ENCODE measurements at places on chromosomes 5 and 9.

GRCh38 chr9:35357826-35358225 lies 132.1 kb upstream of the RUSC2 start:
- DNase-seq, result no peak

GRCh38 chr5:65203746-65204145 lies 278.0 kb downstream of the ADAMTS6 start:
- no peak for DNase-seq

DNA sequence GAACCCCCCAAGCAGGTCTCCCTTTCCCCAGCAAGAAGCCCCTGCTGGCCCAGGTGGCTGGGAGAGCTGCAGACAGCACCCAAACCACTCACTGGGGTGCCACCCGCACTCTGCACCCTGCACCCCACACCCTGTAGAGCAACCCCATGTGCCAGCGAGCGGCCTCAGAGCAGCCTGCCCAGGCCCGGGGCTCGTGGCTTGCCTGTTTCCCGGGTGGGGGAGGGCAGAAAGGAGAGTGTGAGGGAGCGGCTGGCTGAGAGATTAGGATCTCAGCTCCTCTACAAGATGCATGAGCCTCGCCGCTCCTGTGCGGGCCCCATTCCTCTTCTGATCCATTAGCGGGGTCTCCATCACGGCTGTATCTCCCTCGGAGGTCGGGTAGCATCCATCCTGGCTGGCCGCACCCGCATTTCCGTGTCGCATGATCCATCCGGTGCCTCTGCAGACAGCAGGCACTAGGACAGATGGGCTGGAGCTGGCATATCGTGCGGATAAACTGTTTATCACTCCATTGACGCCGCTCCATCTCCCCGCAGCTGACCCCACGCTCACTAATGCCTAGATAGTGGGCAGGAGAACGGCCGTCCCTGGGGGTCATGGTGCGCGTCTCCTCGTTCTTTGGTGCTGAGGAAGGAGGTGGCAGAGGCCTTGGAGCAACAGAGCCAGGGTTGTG lies 54.4 kb downstream of the MRPL36 start:
- no peak for DNase-seq

DNA sequence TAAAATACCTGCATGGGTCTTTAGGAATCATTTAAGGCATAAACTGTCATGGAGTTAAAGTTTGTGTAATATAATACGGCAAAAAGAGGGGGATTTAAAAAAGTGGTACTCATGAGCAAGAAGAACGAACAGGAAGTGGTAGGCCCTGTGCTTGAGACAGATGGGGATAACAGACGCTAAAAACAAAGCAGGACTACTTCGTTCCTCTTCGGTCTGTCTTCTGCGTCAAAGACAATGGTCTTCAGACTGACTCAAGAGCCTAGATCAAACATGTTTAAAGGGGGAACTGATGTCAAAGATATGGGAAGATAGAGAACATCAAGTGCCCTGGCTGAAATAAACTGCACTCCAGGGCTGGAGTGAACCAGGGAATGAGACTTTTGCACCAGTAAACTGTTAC lies 59.8 kb upstream of the RFX3 start:
- DNase-seq, result no peak

GRCh38 chr5:14809369-14810155 lies 62.0 kb downstream of the ANKH start:
- no peak for DNase-seq

GRCh38 chr5:163190784-163191183 lies 246.6 kb upstream of the CCNG1 start:
- no peak for DNase-seq

GRCh38 chr5:132714456-132715307 lies 22.7 kb downstream of the KIF3A start:
- DNase-seq, result peak; percentile 43

GRCh38 chr9:120156376-120156775 lies 423.6 kb downstream of the CDK5RAP2 start:
- no peak for DNase-seq

DNA sequence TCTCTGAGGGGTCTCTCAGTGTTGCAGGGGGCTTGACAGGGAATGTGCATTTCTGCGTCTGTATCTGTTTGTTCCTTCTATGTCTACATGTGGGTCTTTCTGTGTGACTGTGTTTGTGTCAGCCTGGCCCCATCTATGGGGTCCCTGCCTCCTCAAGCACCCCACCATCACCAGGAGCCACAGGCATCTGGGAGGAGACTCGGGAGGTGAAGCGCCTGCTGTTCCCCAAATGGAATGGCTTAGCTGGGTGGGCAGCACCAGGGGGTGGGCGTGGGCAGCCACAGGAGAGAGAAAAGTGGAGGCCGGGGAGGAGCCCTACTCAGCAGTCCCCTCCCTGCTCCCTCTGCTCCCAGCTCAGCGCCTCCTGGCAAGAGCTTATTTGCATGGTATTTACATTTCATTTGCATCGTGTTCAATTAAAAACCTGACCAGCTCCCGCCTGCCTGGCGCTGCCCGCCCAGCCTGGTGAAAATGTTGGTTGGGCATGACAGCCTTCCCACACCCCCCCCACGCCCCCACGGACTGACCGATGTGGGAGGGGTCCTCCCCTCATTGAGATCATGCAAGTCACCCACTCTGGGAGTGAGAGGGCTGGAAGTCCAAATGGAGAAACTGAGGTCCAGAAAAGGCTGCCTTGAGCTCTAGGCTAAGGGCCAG lies 50.5 kb downstream of the CXXC5 start:
- peak; percentile 81 for DNase-seq

GRCh38 chr5:75992753-75993152 lies 90.4 kb upstream of the SV2C start:
- DNase-seq, result no peak

- DNase-seq, result no peak
Measured at GRCh38 chr5:8239198-8239597, 370.2 kb downstream of the MTRR start.

DNA sequence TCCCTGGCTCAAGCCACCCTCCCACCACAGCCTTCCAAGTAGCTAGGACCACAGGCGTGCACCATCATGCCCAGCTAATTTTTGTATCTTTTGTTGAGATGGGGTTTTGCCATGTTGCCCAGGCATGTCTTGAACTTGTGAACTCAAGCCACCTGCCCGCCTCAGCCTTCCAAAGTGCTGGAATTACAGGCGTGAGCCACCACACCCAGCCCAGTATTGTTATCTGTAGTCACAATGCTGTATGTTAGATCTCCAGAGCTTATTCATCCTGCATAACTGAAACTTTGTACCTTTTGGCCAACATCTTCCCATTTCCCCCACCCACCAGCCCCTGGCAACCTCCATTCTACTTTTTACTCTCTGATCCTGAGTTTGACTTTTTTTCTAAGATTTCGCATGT lies 37.5 kb downstream of the CREBRF start:
- no peak for DNase-seq

DNA sequence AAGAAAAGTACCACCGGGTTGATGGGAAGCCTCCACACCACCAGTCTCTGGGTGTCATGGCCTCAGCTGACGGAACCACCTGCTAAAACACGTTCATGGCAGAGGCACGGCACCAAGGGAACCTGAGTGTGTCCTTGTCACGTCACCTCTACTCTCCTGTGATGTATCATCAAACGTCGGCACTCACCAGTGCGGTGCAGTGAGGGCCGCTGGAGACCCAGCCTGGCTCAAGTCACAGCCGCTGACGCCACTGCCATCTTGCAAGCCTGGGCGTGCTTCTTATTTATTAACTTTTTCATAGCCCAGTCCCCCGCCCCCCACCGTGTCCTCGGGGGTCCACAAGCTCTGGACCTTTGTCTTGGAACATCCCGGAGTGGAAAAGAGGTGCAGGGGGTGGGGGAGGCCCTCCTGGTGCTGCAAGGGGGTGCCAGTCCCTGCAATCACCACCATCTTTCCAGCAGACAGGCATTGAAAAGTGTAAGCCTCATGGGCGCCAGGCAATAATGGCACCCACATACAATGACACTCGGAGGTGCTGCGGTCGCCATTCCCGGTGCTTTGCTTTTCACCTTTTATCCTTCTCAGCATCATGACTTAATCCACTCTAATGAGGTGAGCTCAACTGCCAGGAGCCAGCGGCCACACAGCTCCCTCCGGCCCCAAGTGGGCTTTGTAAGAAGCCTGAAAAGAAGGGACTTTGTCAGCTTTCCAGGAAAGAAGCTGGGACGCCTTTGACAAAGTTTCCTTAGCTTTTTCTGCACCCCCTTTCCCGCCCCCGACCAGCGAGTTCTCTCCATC lies 202.3 kb upstream of the IRX1 start:
- no peak for DNase-seq

GRCh38 chr5:80083101-80083890 lies 48.1 kb downstream of the THBS4 start:
- peak; percentile 60 for DNase-seq

DNA sequence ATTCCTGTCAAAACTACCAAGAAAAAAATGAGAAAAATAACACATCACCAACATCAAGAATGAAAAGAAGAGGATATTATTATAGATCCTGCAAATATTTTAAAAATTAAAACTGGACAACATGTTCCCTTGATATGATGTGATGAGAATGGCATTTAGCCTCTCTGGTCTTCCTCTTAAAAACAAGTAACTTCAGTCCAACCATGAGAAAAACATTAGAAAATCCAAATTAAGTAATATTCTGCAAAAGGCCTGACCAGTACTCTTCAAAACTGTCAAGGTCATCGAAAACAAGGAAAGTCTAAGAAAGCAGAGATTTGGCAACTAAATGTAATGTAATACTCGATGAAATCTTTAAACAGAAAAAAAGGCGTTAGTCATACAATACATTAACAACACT lies 167.1 kb upstream of the SNX2 start:
- no peak for DNase-seq

DNA sequence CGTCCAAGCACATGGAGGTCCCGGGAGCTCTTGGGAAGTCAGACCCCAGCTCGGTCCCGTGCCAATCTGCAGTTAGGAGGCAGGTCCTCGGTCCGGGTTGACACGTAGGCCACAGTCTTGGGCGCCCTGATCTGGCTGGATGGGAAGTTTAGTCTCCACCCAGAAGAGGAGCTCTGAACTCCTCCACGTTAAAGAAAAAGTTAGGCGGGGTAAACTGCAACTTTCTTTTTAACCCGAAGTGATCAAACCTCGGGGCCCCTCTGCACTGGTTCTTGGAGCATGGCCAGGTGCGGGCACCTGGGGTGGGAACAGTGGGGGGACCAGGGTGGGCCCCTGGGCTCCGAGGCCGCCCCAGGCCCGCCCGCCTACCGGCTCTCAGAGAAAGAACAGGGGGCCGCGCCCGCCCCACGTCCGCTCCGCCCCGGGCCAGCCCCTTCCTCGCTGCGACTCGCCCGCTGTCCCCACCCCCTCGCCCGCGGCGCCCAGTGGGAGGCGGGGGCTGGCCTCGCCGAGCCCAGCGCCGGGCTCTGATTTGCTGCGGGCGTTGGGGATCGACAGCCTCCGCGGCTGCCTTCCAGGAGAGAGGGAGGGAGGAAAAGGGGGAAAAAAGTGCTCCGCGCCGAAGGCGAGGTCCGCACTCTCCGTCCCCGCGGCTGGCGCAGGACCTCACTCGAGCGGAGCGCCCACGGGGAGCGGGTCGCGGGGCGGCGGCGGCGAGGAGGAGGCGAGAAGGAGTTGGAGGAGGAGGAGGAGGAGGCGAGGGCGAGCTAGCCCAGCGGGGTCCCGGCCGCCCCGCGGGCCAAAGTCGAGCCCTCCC lies at the start of gene COL5A1:
Gene COL5A1 (plus strand): TSS at position 631 of the 817 bp plus-strand sequence. CDS start 385 bp downstream, outside the sequence.
- DNase-seq, result no peak

- DNase-seq, result no peak
Measured at GRCh38 chr5:16774806-16775205, 158.0 kb upstream of the RETREG1 start.

- no peak for DNase-seq
Measured at GRCh38 chr9:133788045-133788818, 50.1 kb upstream of the SARDH start.

- DNase-seq, result no peak
Measured at GRCh38 chr5:126647071-126647470, 46.3 kb downstream of the PHAX start.

GRCh38 chr5:159040181-159040580 lies 59.5 kb downstream of the EBF1 start:
- DNase-seq, result no peak

DNA sequence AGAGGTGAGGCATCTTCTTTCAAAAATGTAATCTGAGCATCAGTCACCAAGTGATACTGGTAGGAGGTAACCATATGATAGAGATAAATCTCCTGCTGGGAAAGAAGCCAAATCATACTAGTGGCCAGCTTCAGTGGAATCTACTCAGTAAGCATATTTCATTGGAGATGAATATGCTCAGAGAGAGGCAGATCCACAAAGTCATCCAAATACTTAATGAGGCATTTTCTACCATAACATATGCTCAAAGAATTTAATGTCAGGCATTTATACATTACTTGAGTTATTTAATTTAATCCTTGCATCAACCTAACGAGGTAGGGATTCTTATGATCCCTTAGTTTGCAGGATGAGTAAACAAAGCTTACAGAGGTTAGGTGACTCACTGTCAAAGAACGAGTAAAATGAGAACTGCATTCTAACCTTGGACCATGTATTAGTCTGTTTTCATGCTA lies 50.9 kb upstream of the DMRTA1 start:
- DNase-seq, result no peak

DNA sequence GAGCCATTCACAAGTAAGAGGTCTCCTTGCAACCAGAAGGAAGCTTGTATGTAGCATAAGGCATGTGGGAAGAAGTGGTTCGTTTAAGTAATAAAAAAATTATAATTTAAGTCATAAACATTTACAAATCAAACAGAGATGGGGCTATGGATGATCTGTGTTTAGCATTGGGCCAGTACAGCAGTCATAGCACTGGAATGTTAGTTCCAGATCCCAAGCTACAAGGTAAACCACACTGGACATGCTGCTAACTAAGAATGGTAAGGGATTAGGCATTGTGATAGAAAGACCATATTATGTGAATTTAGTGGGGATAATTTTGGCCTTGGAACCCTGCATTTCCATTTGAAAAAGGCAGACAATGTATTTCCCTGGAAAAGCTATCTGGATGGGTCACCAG lies 170.4 kb upstream of the KCNN2 start:
- DNase-seq, result no peak

DNA sequence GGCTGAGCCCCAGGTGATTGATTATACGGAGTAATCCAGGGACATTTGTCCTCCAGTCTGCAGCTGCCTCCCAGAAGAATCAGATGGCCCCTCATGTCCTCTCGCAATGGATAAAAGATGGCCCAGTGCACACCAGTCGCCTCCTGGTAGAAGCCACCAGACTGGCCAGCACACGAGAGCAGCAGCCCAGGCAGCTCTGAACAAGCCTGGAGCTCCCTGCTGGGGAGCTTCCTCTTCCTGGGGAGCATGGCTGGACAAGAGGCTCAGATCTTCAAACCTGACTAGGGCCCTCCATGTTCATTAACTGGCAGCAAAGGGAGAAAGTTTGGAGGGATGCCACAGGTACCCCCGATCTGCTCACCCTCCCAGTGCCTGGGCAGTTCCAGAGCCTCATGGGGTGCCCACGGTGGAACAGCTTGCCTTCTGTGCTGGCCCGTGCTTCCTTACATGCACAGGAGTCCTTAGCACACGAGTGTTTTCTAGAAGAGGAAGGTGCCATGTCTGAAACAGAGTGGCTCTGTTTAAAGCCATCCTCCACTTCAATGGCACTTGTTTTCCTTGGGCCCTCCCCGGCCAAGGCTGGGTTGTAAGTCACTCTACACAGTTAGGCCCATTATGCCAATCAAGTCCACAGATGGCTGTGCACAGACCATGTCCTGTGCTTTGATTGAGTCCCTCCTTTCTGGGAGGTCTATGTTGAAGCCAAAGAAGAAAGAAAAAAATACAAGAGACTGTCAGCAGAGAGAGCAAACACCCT lies 75.6 kb downstream of the PRRT1B start:
- no peak for DNase-seq

- DNase-seq, result no peak
Measured at GRCh38 chr5:145509336-145510136, 325.6 kb downstream of the PRELID2 start.
